ENCODE measurements at places on chromosomes 5 and 9. TPM values are rescaled to one million over a fixed set of nuclear protein-coding genes. Genes with fewer than 3 reads are reported as not detected.

The CER1 gene
- total RNA-seq = not detected

The LURAP1L gene
- total RNA-seq = 25.2 TPM

The COL23A1 gene
- 2.6 TPM for total RNA-seq

The CDH10 gene
- not detected for total RNA-seq

The PROB1 gene
- total RNA-seq = 0.32 TPM

The DIAPH1 gene
- 58.8 TPM for total RNA-seq

The PDCD1LG2 gene
- total RNA-seq = 3.3 TPM

The NPR3 gene
- 44.2 TPM for total RNA-seq

The PKN3 gene
- 8.5 TPM for total RNA-seq

The DRD1 gene
- 0.33 TPM for total RNA-seq

The FOXD4L4 gene
- total RNA-seq = not detected

The CHSY3 gene
- total RNA-seq = 4.9 TPM

The LIFR gene
- total RNA-seq = 225 TPM

The CDH9 gene
- total RNA-seq = not detected

DNA sequence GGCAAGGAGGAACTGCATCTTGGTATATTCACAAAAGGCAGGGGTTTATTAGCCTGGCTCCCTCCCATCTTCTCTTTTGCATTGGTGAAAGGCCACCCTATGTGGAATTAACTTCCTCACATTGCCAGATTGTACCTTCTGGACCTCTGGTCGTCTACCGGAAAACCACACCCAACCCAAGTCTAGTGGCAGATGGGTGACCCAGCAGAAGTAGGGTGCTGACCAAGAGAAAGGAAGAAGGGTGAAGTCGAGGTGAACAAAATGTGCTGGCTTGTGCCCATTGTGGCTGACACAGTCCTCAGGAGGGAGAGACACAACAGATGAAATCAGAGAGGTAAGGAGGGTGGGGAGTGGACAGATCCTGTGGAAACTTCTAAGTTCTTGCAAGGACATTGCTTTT is 39.8 kb upstream of the DAP start:
- DNase-seq = no peak

DNA sequence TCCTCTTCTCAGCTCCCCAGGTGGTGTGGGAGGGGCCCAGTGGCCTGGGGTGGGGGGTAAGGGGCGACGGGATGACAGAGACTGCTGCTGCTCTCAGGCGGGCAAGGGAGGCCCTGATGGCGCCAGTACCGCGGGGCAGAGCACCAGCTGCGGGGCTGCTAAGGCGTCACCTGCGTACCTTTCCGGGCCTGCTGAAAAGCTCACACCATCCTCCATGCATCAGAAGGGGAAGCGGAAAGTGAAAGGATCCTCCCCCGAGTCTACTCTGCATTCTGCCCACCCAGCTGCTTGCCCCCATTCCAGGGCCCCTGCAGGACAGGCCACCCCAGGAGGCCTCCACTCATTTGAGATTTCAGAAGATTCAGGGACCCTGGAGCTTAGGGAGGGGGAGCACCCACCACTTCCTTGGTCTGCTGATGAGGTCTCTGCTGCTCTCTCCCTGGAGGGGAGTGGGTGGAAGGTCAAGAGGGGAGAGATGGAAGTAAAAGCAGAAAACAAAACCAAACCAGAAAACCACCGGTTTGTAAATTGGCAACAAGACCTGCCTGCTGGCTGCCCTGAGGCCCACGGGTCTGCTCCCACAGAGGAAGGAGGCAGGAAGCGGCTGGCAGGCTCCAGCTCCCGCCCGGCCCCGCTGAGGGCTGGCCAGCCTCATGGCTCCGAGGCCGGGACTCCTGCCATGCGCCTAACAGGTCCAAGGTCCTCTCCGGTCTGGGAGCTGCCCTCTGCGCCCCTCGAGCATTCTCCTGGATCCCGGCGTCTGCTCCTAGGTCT is 33.6 kb downstream of the PRRT1B start:
- DNase-seq = no peak

DNA sequence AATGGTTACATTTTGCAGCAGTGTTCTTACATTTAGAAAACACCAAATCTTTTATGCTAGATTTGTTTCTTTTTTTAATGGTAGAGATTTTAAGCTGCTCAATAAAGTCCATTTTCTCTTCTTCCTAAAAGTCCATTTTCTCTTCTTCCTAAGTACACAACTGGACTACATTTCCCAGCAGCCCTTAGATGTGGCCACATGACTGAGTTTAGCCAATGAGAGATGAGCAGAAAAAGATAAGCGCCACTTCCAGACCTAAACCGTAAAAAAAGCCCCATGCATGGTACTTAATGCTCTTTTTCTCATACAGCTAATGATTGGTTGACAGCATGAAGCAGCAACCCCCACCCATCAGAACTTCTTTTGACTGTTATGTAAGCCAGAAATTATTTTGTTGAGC is 206.7 kb downstream of the FAM114A2 start:
- DNase-seq = no peak

DNA sequence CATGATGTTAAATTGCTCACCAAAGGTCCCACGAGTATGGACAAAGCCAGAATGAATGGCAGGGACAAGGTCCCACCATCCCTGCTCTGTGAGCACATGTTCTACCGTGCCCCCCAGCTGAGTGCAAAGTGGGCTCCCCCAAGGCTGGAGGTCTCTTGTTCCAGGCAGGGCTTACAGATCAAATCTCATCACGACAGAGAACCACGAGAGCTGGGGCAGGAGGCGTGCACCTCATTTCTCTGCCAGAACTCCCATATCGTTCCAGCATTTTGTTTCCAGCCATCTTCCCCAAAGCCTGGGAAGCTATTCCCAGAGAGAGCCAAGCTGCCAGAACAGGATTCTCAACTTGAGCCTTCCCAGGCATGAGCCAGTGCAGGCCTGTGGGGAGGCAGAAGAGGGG is 108.5 kb downstream of the ZNF354C start:
- DNase-seq = no peak

DNA sequence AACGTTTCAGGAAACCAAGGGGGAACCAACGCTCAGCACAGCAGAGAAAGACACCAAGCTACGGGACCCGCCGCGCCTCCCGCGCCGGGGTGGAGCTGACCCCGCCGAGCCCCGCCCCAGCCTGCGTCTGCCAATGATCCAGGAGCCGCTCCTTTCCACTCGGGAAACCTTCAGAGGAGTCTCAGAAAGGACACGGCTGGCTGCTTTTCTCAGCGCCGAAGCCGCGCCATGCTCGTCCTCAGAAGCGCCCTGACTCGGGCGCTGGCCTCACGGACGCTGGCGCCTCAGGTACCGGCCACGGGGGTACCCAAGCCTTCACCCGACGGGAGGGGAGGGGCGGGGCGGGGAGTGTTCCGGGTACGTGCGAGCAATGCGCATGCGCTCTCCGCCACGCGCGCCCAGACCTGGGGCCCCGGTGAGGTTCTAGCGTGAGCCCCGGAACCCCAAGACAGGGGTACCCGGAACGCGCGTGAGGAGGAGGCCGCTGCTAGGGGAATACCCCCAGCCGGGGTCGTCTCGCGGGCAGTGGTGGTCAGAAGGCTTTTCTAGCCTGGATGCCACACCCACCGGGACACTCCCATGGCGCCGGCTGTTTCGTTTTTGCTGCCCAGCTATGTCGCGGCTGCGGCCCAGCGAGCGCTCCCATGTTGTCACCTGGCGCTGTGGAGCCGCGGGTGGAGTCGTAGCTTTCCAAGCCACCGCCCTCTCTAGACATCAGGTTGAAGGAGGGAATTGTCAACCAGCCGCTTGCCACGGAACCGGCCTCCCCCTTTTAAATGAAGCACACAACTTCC is at the start of gene NIPSNAP3A:
TSS of gene NIPSNAP3A (plus strand) at position 119 of the 794 bp plus-strand sequence. CDS start at position 229, 110 bp downstream.
- peak; percentile 82 for DNase-seq

DNA sequence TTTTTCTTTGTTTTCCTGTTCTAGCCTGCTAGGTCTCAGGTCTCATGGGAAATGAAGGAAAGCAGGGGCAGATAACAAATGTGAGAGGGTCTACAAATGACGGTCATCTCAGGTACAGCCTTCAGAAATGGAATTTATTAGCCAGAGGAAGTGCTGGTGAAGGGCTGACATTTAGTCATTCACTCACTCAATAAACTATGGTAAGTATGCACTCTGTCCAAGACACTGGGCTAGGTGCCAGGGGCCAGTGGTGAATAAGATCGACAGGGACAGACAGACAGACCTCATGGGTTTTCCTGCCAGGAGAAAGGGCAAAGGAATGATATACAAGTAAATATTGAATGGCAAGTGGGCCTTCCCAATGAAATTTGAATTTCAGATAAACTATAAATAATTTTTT is 6.3 kb downstream of the PDE6A start:
- DNase-seq = peak; percentile 67

GRCh38 chr5:107977550-107978071 is 306.9 kb upstream of the EFNA5 start:
- DNase-seq = no peak

DNA sequence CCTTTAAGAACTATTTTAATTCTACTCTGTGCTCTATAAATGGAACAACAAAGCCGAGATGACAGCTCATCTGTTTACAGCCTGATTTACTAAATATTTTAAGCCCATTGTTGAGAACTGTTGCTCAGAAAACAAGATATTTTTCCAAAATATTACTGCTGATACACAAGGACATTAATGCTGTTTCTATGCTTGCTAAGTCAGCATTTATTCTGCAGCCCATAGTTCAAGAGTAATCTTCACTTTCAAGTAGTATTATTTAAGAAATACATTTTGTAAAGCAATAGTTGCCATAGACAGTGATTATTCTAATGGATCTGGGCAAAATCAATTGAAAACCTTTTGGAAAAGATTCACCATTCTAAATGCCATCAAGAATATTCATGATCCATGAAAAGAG is 208.3 kb downstream of the CDH12 start:
- DNase-seq = no peak

GRCh38 chr5:143886651-143887638 is 75.0 kb downstream of the HMHB1 start:
- peak; percentile 26 for DNase-seq

DNA sequence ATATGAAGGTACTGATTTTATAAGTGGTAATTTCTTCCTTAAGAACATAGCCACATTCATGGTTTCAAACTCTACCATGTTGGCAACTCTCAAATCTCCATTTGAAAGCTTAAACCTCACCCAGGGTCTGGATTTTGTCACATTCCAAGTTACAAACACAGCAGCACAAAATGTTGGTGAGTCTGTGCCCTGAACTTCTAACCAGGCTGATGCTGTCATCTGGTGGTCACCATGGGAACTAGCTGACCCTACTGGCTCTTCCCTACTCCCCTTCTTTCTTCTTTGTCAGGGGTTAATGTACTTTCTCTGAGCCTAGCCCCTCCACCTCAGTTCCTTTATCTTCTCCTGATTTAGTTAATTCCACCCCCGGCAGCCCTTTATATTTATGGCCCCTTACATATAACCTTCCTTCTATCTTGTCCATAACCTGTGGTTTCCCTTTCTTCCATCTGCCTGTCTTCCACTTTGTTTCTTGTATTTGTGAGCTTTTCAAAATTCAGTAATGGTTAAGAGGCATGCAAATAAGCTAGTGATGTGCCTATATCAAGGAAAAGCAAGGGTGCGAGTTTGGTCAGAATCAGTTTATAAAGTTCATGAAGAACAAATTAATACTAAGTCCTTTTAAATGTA is 35.9 kb downstream of the TGFBR1 start:
- no peak for DNase-seq

- DNase-seq = no peak
Observed at GRCh38 chr9:136728548-136729123, 14.1 kb downstream of the LCN10 start.

DNA sequence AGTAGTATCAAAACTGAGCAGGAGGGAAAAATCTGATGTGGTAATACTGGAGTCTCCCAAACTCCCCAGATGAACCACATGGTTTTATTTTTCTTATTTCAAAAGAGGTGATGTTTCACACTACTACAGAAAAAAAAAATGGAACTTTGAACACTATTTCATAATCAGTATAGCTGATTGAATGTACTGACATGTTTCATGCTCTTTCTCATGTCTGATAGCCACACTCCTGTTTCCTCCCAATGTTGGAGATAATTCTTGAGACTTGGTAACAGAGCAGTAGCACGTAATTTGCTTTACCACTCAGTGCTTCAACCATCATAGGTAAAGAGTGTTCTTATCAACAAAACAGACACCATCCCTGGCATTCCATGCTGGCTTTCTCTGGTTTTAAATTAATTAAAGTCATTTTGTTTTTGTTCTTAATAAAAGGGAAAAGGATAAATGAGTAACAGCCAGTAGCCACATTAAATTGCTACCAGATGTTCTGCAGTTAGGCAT is 85.2 kb downstream of the MUSK start:
- no peak for DNase-seq

- DNase-seq = no peak
Observed at GRCh38 chr9:95772320-95773052, 103.0 kb upstream of the ERCC6L2 start.

GRCh38 chr9:127694890-127695720 is 11.7 kb upstream of the CFAP157 start:
- DNase-seq = no peak

- DNase-seq = no peak
Observed at GRCh38 chr9:121633119-121633714, 18.2 kb upstream of the DAB2IP start.

DNA sequence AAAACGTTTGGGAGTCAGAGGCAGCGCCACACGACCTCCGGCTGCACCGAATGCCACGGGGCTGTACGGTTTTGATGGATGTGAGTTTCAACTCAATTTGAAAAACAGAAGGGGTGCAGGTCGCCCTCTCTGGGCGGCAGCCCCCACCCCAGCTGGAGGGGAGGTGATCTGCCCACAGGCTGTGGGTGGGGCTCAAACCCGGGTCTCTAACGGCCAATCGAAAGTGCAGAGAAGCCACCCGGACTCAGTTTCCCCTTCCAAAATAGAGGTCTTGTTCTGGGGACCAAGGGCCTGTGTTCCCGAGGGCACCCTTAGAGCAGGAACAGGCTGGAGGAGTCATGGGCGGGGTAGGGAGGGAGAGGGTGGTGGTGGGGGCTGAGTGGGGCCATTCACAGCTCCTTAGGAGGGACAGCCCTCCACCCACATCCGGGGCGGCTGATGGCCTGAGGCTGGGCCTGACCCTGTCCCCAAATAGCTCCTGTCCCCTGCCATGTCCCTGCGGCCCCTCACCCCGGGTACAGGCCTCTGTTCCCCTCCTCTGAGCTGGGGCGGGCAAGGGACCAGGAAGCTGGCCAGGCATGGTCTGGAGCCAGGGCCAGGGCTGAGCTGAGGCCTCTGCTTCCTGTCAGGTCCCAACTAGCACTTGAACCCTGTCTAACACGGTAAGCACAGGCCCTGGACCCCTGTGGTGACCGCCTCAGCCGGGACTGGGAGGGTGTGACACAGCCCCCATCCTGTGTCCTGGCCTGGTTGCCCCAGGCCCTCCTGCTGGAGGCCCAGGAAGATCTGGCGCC is 22.6 kb upstream of the NOTCH1 start:
- DNase-seq = no peak

DNA sequence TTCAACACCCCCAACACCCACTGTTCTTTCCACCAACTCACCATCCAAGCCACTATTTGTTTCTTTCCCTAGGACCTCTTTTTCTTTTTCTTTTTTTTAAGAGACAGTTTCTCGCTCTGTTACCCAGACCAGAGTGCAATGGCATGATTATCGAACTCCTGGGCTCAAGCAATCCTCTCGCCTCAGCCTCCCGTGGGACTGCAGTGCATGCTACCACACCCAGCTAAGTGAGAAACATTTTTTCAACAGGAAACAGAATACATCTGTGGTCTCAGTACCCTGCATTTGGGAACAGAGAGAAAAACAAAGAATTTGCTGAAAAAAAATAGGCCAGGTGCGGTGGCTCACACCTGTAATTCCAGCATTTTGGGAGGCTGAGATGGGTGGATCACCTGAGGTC is 24.6 kb downstream of the B4GALT1 start:
- no peak for DNase-seq

GRCh38 chr9:34646211-34647083 is at the start of gene GALT:
TSS of gene GALT (plus strand) at chr9:34646675. CDS start at chr9:34646705, 30 bp downstream.
- peak; percentile 91 for DNase-seq

- no peak for DNase-seq
Observed at GRCh38 chr5:111337133-111337532, 112.9 kb downstream of the CAMK4 start.

Data from breast epithelium (tissue), 4 donors.